T-helper 2 cell (primary cell): ENCODE measurements at places on chromosomes 7 and 10.

GRCh38 chr10:29920408-29921070 is 138.8 kb downstream of the JCAD start:
- DNase-seq = no peak

DNA sequence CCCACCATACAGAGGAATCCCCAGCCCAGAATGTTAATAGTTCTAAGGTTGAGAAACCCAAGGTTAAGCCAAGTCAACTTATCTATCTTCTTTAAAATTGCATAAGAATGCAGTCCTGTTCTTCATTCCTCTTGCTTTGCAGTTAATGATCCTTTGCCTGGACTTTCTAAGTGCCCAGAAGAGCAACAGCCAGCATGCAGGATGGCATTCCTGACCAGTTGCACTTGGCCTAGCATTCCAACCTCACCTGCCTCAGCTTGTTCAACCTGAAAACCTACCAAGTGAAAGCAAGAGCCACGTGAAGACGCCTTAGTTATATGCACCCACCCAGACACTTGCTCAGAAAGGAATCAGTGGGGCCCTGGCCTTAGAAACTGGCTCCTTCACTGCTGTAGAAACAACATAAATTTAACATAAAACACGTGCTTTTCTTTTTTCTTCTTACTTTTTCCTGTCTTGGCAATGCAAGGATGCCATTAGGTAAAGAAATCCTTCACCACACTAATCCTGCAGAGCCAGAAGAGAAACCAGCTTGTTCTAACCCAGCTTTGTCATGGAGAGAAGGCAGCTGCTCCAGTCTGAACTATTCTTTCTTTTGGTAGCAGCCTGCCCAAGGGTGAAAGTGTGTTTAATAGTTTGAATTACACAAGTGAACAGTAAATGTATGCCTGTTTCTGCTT is 25.0 kb downstream of the EGFR start:
- no peak for DNase-seq

DNA sequence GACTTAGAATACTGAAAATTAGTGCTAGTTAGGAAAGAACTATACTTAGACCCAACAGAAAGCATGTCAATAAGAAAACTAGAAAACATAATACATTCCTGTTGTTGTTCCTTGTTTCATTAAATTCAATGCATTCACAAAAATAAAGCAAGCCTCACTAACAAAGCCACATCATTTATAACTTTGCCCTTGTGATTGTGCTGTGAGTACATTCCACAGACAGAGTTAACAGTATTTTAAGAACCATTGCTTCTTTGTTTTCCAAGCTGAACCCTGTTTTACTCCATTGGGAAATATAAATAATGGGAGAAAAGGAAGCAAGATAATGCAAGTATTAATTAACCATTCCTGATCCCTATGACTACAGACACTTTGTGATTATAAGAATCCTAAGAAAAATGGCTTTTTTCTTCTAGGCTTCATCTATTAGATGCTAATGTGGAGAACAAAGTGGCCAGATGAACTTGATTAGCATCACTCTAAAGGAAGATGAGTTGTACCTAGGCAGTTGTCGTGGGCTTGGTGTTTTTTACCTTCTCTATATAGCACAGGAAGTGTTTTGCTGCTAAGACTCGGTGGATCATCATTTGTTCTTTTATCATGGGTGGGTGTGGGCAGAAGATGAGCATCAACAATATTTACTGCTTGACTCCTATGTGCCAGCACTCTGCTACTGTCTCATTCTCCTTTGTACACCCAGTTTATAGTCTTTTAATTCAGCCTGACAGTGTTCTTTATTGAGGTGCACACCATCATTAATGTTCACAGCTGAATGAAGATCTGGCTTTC is 34.2 kb upstream of the ZNRF2 start:
- DNase-seq = no peak

GRCh38 chr7:84490661-84491060 is 296.1 kb upstream of the SEMA3A start:
- no peak for DNase-seq
